Naive thymus-derived CD4-positive, alpha-beta T cell (primary cell): ENCODE measurements at places on chromosomes 1 and 21. TPM values are rescaled to one million over a fixed set of nuclear protein-coding genes. Genes with fewer than 3 reads are reported as not detected.
A peak's percentile ranks its signal among the peaks of the same experiment; 100 is the strongest.

DNA sequence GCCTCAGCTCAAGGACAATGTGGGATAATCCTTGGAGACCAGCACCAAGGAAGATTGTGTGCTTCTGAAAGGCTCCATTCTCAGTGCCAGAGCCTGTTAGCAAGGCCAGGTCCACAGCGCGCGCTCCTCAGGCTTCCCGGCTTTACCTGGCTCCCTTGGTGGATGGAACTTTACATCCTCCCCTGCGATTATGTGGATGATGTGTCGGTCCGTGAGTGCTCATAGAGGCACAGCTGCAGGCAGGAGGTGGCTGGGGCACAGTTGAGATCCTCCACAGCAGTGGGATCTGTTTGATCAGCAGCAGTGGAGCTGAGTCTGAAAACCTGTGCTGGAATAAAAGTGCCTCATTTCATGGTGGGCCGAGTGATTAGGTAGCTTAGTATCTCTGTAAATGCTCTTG, 62.7 kb downstream of the PRDM2 start:
- no peak for DNase-seq

Gene RNASEL
- 34.9 TPM for total RNA-seq

DNA sequence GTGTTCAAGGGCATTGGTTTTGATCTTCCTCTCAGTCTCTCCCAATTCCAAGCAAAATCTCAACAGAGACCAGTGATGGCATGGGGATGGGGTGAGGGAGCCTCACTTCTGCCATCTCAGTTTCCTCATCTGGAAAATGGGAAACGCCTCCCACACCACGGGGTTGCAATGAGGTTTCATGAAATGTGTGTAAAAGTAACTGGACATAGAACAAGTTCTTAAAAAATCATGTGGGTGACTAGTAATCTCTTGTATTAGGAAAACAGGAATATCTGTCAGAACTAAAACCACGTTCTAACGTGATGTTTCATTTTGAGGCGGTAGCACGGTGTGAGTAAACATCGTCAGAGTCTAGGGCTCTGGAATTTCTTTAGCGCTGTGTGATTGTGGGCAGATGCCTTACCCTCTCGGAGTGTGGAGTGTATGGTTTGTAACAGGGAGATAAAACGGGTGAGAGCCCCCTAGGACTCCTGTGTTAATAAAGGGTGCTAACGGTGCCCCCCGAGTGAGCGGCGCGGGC, 55.5 kb upstream of the DNAJC6 start:
- DNase-seq, result no peak

Gene MPL
- not detected for total RNA-seq

GRCh38 chr1:224454402-224455055, 19.9 kb upstream of the WDR26 start:
- DNase-seq, result no peak

DNA sequence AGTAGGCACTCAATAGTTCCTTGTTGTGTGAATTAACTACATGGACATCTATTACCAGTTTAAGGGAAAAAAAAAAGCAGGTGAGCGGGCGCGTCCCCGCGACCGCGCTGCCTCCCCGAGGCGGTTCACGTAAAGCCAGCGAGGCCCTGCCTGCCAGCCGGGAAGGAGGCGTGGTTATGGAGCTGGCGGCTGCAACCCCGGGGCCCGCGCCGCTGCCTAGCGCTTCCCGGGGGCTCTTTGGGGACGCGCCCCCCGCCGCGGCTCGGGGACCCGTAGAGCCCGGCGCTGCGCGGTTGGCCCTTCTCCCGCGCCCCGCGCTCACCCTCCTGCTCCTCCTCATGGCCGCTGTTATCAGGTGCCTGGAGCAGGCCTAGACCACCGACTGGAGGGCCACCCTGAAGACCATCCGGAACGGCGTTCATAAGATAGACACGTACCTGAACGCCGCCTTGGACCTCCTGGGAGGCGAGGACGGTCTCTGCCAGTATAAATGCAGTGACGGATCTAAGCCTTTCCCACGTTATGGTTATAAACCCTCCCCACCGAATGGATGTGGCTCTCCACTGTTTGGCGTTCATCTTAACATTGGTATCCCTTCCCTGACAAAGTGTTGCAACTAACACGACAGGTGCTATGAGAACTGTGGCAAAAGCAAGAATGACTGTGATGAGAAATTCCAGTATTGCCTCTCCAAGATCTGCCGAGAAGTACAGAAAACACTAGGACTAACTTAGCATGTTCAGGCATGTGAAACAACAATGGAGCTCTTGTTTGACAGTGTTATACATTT, 2.6 kb upstream of the CC2D1B start:
- peak; percentile 60 for DNase-seq

DNA sequence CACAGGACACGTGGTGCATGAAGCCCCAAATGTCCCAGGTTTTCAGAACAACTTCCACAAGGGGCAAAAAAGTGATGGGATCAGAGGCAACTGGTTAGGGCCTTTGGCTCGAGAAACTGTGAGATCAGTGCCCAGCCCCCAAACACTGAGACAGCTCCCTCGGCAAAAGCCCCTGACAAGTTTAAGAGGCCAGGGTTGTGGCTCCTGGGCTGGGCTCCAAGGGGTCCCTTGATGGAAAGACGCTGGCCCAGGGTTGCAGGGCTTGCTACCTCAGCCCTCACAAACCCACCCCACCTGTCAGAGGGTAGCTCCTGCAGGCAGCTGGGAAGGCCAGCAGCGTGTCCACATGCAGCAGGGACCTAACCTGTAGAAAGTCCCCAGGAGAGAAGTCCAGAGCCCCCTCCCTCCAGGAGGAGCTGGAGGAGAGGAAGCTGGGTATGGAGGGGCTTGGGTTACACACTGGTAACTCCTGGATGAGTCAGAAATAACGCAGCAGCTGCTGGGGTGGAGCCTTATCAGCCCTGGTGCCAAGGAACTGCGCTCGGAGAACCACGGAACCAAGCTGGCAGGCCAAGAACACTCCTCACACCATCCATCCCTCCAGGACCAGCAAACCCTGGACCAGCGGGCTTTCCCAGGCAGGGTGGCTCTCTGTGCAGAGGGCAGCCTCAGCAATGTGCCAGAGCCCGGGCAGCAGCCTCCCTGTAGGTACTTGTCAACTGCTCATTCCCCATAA, 37.5 kb downstream of the CTNNBIP1 start:
- no peak for DNase-seq

Gene SH2D5
- not detected for total RNA-seq

GRCh38 chr1:196603651-196604050, 4.6 kb downstream of the KCNT2 start:
- no peak for DNase-seq

Gene KRTAP19-1
- total RNA-seq, result not detected

Gene LCE1C
- not detected for total RNA-seq

DNA sequence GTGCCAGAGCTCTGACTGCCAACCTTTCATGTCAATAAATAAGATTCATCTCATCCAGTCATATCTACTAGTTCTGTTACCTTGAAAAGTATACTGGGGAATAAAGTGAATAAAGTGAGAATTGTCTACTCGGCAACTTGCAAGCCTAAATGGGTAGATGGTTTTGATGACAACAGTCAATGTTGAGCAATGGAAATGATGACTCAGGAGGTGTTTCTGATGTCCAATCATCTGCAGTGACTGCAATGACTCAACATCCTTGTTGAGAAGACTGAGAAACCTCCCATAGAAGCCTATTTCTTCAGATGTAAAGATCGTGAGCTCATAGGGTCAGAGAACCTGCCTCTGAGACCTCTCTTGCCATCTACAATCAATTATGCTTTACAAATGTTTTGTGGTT, 276.4 kb downstream of the SPATA17 start:
- DNase-seq, result no peak

Gene PRELP
- total RNA-seq, result not detected

Gene TBX15
- total RNA-seq, result not detected

DNA sequence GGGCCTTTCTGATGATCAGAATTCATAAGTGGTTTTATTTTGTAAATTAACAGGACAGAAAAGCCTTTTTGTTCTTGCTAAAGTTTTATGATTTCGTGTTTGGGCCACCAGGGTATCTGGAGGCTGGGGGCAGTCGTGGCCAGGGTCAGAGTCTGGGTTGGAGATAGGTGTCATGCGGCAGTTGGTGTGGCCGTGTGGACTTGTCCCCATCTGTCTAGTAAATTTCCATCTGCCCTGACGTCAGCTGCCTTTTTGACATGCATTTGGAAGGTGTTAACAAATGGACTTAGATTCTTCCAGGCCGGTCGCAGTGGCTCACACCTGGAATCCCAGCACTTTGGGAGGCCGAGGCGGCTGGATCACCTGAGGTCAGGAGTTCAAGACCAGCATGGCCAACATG, 56.8 kb downstream of the SKI start:
- no peak for DNase-seq

GRCh38 chr1:23555270-23555985, 3.9 kb downstream of the ID3 start:
- no peak for DNase-seq

DNA sequence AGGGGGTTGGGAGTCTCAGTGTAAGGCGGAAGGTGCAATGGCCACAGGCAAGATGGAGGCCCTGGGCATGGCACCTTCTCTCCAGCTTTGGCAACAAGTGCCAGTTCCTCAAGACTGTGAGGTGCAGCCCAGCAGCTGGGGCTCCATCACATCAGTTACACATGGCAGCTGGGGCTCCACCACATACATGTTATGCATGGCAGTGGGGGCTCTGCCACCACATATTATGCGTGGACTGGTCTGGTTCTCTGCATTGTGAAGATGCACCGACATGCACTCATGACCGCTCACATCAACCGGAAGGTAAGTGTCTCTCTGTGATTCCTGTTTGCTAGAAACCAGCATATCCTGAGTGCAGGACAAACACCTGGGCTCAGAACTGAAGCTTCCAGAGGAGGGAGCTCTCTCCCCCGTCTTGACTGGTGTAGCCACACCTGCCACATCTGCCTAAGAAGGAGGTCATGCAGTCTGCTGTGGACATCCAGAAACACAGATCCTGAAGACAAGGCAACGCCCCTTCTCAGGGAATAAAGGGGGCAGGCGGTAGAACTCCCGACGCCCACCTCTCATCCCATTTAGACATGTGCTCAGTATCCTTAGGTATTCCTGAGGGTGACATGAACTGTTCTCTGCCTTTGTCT, 104.1 kb upstream of the TMPRSS2 start:
- no peak for DNase-seq

GRCh38 chr1:161966067-161966466, 57.6 kb downstream of the OLFML2B start:
- no peak for DNase-seq

Gene CFAP141
- total RNA-seq, result not detected in 2 replicates

- DNase-seq, result no peak
These were observed 5.7 kb downstream of the LRRC71 start for GRCh38 chr1:156926175-156926574.

Gene CELA2B
- total RNA-seq, result not detected in 2 replicates

GRCh38 chr1:243930822-243931671, 81.0 kb upstream of the AKT3 start:
- DNase-seq, result no peak

GRCh38 chr1:14866911-14867612, 268.6 kb downstream of the KAZN start:
- no peak for DNase-seq

GRCh38 chr1:63068626-63069025, 253.7 kb upstream of the FOXD3 start:
- DNase-seq, result no peak

GRCh38 chr21:32190493-32191144, 88.2 kb downstream of the MIS18A start:
- no peak for DNase-seq
